ENCODE measurements at places on chromosomes 16 and 17.

DNA sequence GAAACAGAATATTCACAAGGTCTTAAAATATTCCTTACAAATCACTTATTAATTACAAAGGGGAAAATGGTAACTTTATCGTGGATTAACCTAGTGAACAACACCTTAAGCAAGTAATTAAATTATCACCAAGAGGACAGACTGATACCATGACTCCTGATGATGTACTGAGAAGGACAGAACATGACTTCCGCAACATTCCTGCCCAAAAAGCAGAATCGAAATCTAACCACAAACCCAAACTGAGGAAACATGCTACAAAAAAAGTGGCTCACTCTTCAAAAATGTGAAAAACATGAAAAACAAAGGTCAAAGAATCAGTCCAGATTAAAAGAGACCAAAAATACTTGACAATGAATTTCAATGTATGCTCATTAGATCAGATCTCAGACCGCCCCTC is 151.5 kb downstream of the AATF start:
- no peak for DNase-seq

DNA sequence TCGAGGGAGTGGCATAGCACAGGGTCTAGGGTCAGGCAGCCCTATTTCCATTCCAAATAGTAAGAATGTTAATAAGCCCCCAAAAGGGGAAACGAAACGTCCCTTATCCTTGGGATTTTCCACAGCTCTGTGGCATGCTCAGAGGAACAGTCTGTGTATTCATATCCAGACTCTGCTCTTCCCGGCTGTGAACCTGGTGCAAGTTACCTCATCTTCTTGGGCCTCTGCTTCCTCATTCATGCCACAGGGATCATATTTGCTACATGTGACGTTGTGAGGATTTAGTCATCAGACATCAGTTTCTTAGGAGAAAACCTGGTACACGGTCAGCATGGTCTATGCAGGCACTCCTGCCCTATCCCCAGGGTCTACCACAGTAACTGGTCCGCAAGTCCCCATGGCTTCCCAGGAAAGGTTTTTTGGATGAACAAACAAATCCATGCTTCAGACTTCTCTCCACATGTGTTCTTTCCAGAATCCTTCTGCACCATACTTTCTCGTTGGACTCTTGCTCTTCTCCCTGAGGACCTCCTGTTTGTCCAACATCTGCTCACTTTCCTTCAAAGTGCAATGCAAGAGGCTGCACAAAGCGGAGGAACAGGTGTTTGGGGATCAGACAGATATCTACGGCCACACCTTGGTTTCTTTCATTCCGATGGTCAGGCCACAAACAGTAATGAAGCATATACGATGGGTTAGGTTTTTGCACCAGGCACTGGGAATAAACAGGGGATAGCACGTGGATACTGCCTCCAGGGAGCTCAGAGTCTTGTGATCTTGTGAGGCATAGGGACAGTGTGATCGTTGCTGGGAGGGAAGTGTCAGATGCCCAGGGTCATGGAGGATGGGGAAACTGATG is 17.7 kb downstream of the GLP2R start:
- no peak for DNase-seq

- DNase-seq, result no peak
Observed at GRCh38 chr16:543301-544164, 16.0 kb downstream of the CAPN15 start.

- no peak for DNase-seq
Observed at GRCh38 chr16:66298006-66298405, 68.5 kb upstream of the CDH5 start.

- no peak for DNase-seq
Observed at GRCh38 chr16:31179219-31179746, 656 bp upstream of the FUS start.

DNA sequence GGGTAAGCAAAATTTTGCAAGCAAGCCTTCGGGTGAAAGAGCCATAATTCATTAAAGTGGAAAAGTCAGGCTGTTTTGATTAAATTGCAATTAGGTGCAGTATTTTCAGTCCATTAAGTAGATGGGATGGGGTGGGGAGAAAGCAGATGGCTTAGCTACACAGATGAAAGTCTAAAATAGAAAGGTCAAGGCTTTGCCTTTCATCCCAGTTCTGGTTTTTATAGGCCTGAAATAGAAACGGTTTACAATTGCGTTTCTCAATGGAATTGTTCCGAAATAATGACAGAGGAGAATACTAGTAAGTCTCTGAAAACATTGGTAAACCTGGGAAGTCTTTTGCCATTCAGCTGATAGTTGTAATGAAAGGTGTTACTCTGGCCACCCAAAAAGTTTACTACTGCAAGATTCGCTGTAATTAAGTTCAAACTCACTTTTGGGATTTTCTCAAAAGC is 1.5 kb downstream of the PPM1E start:
- DNase-seq, result no peak

- no peak for DNase-seq
Observed at GRCh38 chr16:28180655-28181460, 30.9 kb downstream of the XPO6 start.

- DNase-seq, result peak; percentile 94
Observed at GRCh38 chr16:3099732-3100499, 822 bp upstream of the ZSCAN10 start.

DNA sequence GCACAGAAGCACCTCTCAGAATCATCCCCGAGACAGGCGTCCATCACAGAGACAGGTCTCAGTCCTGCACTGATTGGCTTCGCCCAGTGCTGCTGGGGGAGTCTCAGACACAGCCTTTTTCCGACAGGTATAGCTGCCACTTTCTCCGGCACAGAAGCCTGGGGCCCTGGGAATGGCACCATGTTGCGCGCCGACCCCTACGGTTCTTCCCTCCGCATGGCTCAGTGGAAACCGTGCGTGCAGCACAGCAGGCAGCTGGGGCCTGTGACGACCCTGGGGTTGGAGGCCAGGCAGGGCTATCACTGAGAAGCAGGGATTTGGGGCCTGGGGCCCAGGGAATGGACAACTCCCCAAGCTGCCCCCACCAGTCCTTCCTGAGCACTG is 29.7 kb upstream of the CDH15 start:
- no peak for DNase-seq

GRCh38 chr16:66996324-66996982 is 8.1 kb downstream of the CES4A start:
- DNase-seq, result no peak

- DNase-seq, result no peak
Observed at GRCh38 chr17:27566671-27567562, 64.1 kb upstream of the LGALS9 start.

DNA sequence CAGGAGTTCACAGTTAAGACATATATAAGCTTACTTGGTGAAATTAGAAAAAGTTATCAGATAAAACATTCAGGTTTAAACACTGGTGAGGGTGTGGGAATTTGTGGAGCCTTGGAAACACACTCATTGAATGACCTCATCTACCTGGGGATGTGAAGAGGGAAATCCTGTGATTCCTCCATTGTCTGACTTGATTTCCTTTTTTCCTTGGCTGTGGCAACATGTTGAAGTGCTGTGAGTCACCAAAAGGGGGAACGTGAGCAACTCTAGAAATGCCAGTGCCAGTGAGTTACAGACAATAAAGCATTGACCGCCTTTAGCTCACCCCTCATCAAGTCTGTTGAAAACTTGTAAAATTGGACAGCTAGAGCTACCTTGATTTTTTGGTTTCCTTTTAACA is 1.8 kb downstream of the HMOX2 start:
- DNase-seq, result no peak

- no peak for DNase-seq
Observed at GRCh38 chr17:14959106-14959648, 305.9 kb downstream of the PMP22 start.

DNA sequence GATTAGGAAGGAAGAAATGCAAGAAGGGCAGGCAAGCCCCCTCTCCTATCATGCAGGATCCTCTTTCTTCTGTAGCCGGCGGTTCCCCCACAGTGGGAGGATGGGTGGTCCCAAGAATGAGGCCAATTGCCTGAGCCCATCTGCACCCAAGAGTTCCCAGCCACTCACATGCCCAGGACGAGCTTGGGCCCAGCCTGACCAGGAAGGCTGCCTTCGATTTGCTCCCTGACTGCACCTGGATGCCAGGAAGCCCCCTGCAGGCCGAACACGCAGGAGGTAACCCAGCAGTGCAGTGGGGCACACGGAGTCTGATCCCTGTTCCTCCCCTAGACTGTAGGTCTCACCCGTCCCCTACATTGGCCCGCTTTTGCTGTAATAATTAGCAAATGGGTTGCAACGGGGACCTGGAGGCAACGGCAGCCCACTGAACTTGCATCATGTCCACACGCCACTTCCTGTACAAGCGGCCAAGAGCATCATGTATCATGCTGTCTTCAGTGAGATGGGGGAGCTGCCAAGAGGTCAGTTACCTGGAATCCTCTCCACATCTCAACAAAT is 67.5 kb downstream of the AMFR start:
- DNase-seq, result no peak

DNA sequence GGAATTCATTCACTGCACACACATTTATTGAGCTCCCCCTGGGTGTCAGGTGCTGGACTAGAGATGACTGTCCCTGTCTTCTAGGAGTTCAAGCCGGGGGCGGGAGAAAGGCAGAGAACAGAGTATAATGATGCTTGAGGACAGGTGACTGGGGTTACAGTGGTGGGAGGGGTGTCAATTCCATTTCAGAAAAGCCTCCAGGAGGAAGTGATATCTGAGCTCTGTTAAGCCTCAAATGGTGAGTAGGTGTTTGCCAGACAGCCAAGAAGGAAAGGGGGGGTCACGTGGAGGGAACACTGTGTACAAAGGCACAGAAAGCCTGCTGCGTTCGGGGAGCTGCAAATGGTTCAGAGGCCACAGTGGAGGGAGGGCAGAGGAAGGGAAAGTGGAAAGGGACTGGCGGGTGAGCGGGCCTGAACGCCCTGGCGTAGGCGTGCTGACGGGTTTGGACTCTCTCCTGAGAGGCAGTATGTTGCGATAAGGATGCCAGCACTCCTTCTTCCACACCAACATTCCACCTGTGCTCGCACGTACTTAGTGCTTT is 9.7 kb upstream of the NXPH3 start:
- DNase-seq, result no peak

DNA sequence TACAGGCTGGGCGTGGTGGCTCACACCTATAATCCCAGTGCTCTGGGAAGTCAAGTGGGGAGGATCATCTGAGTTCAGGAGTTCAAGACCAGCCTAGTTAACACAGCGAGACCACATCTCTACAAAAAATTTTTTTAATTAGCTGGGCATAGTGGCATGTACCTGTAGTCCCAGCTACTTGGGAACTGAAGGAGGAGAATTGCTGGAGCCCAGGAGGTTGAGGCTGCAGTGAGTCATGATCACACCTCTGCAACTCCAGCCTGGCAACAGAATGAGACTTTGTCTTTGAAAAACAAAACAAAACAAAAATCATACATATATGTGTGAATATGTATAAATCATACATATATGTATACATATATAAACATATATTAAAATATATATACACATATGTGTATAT is 54.1 kb upstream of the MARCHF10 start:
- DNase-seq, result no peak

- no peak for DNase-seq
Observed at GRCh38 chr17:59284317-59284716, 47.1 kb upstream of the YPEL2 start.

DNA sequence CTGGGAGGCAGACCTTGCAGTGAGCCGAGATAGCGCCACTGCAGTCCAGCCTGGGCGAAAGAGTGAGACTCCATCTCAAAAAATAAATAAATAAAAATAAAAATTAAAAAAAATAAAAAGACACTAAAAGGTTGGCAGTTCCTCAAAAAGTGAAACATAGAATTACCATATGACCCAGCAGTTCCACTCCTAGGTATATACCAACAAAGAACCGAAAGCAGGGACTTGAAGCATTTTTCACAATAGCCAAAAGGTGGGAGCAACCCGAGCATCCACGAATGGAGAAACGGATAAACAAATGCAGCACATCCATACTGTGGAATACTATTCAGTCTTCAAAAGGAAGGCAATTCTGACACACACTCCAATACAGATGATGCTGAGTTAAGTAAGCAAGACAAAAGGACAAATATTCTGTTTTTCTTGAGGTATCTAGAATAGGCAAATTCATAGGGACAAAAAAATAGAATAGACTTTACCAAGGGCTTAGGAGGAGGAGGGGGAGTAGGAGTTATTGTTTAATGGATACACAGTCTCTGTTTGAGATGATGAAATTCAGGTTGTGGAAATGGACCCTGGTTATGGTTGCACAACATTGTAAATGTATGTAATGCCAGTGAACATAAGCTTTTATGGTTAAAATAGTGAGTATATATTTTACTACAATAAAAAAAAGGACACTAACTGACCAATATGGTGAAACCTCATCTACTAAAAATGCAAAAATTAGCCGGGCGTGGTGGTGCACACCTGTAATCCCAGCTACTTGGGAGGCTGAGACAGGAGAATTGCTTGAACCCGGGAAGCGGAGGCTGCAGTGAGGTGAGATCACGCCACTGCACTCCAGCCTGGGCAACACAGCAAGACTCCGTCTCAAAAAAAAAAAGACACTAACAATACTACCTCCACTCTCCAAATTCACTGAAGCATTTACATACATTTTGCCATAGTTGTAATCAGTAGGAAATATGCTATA is 27.0 kb upstream of the SLC35B1 start:
- DNase-seq, result no peak

GRCh38 chr16:84459941-84460405 is 44.5 kb downstream of the MEAK7 start:
- DNase-seq, result no peak

GRCh38 chr17:29197516-29198272 is 17.5 kb upstream of the MYO18A start:
- no peak for DNase-seq

- DNase-seq, result no peak
Observed at GRCh38 chr17:61486135-61487120, 34.2 kb downstream of the TBX4 start.

DNA sequence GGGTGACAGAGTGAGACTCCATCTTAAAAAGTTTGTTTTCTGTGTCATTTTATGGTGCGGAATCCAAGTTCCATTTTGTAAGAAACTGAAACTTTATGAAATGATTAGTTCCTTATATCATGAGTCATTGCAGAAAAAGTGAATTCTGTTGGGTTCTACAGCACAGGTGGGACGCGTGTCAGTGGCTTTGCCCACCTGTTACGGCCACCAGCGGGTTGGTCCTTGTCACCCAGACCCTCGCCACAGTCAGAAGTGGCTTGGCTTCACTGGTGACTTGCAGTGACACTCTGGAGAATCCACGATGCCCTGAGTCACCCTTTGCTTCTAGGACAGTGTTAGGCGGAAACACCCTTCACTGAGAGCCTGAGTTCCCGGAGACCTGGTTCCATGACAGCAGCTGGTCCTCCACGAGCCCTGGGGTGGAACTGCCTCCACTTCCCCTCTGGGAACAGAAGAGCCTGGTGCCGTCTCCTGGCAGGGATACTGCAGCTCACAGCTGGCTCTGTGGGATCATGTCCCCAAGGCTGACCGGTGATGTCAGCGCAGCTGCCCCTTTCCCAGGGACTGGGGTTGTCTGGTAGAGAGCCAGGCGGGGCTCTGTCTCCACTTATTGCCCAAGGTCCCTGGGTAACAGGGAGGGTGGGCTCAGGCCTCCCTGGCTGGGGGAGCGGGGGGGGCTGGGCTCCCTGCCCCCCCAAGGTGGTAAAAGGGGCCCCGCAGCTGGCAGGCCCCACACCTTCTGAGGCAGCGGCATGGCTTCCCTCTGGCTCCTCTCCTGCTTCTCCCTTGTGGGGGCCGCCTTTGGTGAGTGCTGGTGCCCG is at the start of gene CTRB1:
CTRB1 (plus strand) TSS at position 733 of the 821 bp plus-strand sequence; CDS start at position 753, 20 bp downstream.
- DNase-seq, result no peak

- DNase-seq, result no peak
Observed at GRCh38 chr17:37888881-37889280, 35.3 kb upstream of the TBC1D3K start.

GRCh38 chr17:82687871-82688270 is 10.6 kb downstream of the RAB40B start:
- DNase-seq, result no peak

- no peak for DNase-seq
Observed at GRCh38 chr16:59330019-59330670, 596.0 kb upstream of the GOT2 start.

Measured in stimulated activated CD4-positive, alpha-beta T cell treated with anti-CD3 and anti-CD28 coated beads, Interleukin-4, amount 100 ng/mL, for 1 hour (primary cell).